Sciatic nerve (tissue), 2 donors: ENCODE measurements at places on chromosomes 5 and 9. TPM values are rescaled to one million over a fixed set of nuclear protein-coding genes. Genes with fewer than 3 reads are reported as not detected.

Gene CD14
- 107 TPM for total RNA-seq

GRCh38 chr9:33159777-33160127, 7.4 kb downstream of the B4GALT1 start:
- peak; percentile 68 for DNase-seq

DNA sequence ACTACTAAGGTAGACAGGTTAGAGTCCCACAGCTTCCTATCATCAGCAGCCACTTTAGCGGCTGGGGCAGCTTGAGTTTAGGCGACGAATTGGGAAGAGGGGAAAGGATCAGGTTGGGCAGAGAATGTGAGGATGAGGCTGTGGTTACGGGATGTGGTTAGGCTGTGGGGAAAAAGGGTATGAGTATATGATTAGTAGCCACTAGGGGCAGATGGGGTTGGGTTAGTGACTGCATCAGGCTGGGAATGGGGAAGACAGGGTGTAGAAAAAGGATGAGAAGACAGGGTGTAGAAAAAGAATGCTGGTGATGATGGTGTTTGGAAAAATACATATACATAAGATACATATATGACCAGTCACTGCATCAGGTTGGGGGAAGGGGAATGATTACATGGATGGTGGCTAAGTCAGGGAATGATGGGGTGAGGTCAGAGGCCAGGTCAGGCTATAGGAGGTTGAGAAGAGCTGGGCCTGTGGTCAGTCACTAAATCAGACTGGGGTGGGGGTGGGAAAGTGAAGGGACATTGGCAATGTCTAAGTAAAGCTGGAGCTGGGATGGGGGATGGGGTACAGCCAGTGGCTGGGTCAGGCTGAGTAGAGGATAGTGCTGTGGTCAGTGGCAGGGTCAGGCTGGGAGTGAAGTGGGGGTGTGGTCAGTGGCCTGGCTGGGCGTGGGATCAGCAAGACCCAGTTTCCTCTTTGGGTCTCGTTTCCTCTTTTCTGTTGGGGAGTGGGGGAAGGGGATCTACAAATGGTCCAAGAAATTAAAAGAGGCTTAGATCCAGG, 2.1 kb downstream of the TLN1 start:
- no peak for DNase-seq

Gene ACTBL2
- total RNA-seq: not detected

GRCh38 chr9:137136881-137137607, 1.9 kb upstream of the GRIN1 start:
- no peak for DNase-seq
